Gastroesophageal sphincter (tissue), 4 donors: ENCODE measurements at places on chromosomes 3 and 15. TPM values are rescaled to one million over a fixed set of nuclear protein-coding genes. Genes with fewer than 3 reads are reported as not detected.
A peak's percentile ranks its signal among the peaks of the same experiment; 100 is the strongest.

TGM5 gene
- total RNA-seq, result 0.31 TPM

C3orf22 gene
- total RNA-seq, result not detected

HIGD2B gene
- not detected for total RNA-seq

DNA sequence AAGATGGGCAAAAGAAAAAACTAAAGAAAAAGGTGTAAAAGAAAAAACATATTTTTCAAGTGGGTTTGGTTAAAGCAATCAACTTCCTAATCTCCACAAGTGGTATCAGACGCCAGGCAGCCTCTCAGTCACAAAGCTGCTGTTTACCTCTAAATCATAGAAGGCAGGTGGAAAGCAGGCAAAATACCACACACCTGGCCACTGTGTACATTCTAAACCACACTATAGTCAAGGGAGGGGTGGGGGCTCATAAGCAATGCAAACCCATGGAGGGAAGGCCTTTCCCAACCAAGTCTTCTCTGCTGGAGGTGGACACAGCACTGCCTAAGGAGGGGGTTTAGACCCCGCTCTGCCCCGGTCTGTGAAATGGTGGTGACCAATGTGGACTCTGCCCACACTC, 50.4 kb downstream of the MCF2L2 start:
- ATAC-seq, result no peak

- ATAC-seq, result peak; percentile 28
Measured at GRCh38 chr3:32480604-32481003, 22.0 kb downstream of the CMTM6 start.

DNA sequence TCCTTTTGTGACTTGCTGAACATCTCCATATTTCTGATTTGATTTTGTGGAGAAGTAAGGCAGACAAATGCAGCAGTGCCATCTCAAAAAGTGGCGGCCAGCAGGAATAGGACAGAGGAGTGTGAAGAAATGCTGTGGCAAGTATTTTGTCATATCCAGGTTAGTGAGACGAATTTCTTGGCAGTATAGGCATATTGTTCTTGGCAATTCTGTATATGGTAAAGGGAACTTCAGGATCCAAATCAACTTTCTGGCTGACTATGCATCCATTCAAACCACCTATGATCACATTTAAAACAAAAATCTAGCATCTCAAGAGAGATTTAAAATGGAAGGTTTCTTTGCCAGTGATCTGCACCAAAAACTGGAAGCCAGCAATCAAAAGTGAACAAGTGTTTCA, 228.0 kb downstream of the DTWD1 start:
- ATAC-seq, result no peak

- ATAC-seq, result peak; percentile 61
Measured at GRCh38 chr3:87350367-87351199, 74.2 kb upstream of the POU1F1 start.

- ATAC-seq, result no peak
Measured at GRCh38 chr3:188280627-188281026, 126.7 kb downstream of the LPP start.

GRCh38 chr15:71282076-71282475, 166.8 kb downstream of the THSD4 start:
- peak; percentile 48 for ATAC-seq

GRCh38 chr15:80404761-80405553, 775 bp downstream of the ARNT2 start:
- ATAC-seq, result peak; percentile 7

DNA sequence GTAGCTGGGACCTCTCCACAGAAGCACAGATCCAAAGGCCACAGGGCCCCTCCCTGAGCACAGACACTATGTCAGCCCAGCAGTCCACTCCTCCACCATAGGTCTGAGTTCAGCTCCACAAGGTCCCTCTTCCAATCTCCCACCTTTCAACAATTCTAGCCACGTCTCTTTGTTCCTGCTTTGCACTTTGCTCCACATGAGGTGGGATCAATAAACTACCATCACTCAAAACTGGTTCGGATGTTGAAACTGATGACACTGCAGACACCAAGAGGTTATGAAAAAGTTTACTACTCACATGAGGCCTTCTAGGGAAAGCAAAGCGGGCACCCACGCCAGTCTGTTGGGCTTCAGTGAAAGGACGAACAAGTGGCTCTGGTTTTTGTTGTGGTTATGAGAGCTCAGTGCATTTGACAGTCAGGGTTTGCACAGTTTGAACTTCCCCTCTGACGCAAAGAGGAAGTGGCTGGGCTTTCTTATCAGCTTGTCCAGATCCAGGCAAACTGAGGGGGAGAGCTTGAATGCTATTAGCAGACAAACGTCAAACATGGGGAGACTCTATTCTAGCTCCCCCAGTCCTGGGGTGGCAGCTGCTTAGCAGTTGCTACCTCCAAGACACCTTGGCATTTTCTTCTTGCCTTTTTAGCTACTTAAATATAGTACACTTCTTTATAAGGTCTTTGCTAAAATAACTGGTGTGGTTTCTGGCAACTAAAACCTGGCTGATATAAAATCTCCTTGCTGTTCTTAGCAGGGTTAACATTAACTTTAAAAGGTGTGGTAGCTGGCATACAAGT, 37.8 kb downstream of the ZNF445 start:
- peak; percentile 80 for ATAC-seq
